ENCODE measurements at places on chromosomes 7 and 10. TPM values are rescaled to one million over a fixed set of nuclear protein-coding genes. Genes with fewer than 3 reads are reported as not detected.

The IL15RA gene
- total RNA-seq = 25.2 TPM

The GNGT1 gene
- total RNA-seq = not detected

The TAS2R60 gene
- total RNA-seq = not detected

The PNLIPRP3 gene
- total RNA-seq = 0.11 TPM

The PLXNA4 gene
- total RNA-seq = 3.1 TPM

The CH25H gene
- total RNA-seq = 10.3 TPM

The LRIT2 gene
- not detected for total RNA-seq

The ELN gene
- total RNA-seq = 7.0 TPM

The CDC14C gene
- not detected for total RNA-seq

The ERCC6 gene
- 16.3 TPM for total RNA-seq

The CADPS2 gene
- total RNA-seq = 37.7 TPM

The KAZALD1 gene
- total RNA-seq = 1.5 TPM

The OR6V1 gene
- not detected for total RNA-seq

The SDK1 gene
- total RNA-seq = 0.97 TPM

Data from adrenal gland (tissue), 19 donors.